NCI-H524 (cell line): ENCODE measurements at places on chromosomes 6 and 20.

DNA sequence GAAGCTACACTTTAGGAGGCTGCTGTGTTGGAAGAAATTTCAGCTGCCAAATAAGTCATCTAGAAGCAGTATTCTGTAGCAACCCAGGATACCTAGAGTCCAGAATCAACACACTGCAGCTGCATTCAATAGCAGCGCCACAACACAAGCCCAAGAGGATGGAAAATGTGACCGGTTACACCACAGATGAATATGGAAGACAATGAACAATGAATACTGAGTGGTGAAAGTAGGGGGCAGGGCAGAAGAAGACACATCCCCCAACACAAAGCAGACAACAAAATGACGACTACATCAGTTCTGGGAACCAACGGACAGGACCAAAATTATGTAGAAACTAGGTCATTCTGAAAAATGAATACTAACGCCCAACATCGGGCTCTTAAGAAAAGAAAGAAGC lies 38.2 kb downstream of the KIF6 start:
- DNase-seq: no peak

GRCh38 chr6:131828951-131829350 lies 21.1 kb downstream of the ENPP1 start:
- no peak for DNase-seq

- DNase-seq: no peak
Measured at GRCh38 chr20:37961066-37961465, 58.1 kb downstream of the VSTM2L start.

DNA sequence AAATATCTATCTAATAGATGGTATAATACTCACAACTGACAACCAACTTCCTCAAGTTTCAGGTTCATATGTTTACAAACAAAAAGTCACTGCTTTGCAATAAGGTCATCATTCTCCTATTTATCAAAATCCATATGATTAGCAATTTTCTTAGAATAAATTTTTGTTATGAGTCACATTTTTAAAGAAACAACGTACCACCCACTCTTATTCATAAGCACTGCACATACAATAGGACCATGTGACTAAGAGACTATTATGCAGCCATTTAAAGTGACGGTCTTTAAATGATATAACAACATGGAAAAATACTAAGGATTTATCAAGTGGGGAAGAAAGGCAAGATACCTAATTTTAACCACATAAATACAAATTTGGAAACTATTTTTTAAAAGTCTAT lies 40.0 kb downstream of the REPS1 start:
- DNase-seq: no peak

- peak; percentile 89 for DNase-seq
Measured at GRCh38 chr6:28673787-28674671, 148.3 kb downstream of the GPX5 start.

DNA sequence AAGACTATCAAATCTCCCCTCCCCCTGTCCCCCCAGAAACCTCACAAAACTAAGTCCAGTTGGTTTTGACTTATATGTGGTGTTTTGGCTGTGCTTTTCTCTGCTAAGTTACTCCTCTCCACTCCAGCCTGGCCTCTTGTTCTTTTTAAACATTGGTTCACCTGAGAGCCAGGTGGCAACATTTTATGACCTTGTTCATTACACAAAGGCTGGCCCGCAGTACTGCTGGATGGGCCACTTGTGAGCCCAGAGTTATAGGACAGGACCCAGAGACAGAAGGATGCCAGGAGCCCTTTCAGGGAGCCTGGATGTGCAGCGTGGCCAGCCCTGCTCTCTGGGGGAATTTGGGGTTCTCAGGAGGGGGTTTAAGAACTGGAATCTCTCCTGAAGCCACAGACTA lies 90.0 kb downstream of the RAMACL start:
- DNase-seq: no peak

DNA sequence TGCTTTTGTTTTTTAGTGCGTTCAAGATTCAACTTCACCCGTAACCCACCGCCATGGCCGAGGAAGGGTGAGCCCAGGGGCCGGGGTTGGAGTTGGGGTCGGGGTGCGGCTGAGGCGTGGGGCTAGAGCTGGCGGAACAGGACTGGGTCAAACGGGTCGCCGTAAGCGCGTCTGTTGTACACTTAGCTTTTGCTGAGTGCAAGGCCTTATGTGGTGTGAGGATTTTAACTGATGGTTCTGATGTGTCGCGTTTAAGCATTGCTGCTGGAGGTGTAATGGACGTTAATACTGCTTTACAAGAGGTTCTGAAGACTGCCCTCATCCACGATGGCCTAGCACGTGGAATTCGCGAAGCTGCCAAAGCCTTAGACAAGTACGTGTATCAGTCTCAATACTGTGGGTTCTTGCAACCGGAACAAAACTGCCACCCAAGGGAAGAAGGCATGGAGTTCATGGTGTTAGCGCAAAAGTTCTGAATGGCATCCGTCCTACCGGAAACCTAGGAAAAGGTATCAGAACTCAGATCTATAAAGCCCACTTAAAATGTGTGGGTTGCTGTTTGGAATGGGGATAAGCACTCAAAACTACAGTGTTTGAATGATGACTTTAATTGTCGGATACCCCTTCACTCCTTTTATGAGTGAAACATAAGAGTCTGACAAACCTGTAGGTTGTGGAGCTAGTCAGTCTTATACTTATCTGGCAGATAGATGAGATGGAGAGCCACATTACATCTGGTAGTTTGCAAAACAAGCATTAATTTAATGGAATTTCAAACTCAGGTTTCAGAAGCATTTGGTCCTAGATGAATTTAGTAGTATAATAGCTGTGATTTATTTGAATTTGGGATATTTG lies 574 bp downstream of the RPS12 start:
- DNase-seq: peak; percentile 31

DNA sequence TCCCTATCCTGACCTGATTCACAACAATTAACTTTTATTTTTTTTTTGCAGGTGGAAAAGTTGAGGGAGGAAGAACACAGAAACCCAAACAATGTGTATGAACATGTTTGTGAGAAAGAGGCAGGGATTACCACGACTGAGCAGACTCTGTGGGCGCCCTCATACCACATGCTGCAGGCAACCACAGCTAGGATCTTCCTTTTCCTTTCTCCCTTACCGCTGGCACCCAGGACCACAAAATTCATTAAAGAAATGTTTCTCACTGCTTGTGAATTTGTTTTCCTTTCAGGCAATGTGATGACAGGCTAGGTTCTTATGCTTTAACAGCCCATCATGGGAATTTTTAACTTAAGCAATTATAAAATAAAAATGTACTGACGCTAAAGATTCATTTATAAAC lies 287.1 kb downstream of the GMDS start:
- DNase-seq: no peak

DNA sequence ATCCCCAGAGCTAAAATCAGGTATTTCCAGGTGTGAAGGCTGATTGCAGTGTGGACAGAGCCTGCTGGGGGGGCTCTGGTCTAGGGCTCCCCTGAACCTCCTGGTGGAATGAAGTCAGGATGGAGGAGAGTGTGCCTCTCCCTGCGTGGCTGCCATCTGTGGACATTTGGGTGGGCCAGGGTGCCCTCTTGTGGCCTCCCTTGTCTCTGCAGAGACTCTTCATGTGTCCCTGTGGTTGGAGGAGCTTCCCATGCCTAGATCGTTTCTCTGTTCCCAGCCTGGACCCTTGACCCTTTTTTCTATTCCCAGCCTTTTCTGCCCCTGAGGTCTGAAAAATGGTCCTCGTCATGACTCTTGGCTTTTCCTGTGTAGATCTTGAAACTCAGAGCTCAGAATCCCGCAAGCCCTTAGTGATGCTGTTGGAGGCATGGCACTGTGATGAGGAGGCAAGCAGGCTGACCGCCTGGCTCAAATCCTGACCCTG lies 9.9 kb upstream of the PSMF1 start:
- DNase-seq: peak; percentile 73

DNA sequence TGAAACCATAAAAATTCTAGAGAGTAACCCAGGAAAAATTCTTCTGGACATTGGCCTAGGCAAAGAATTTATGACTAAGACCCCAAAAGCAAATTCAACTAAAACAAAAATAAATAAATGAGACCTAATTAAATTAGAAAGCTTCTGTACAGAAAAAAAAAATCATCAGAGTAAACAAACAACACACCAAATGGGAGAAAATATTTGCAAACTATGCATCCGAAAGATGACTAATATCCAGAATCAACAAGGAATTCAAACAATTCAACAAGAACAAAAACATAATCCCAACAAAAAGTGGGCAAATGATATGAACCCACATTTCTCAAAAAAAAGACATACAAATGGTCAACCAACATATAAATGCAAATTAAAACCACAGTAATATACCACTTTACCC lies 242.6 kb upstream of the CDYL start:
- no peak for DNase-seq

GRCh38 chr6:28923318-28924102 lies at the start of gene TRIM27:
Gene TRIM27, minus strand, starts transcription at chr6:28923985. Its CDS starts 353 bp downstream, at chr6:28923632.
- peak; percentile 76 for DNase-seq

DNA sequence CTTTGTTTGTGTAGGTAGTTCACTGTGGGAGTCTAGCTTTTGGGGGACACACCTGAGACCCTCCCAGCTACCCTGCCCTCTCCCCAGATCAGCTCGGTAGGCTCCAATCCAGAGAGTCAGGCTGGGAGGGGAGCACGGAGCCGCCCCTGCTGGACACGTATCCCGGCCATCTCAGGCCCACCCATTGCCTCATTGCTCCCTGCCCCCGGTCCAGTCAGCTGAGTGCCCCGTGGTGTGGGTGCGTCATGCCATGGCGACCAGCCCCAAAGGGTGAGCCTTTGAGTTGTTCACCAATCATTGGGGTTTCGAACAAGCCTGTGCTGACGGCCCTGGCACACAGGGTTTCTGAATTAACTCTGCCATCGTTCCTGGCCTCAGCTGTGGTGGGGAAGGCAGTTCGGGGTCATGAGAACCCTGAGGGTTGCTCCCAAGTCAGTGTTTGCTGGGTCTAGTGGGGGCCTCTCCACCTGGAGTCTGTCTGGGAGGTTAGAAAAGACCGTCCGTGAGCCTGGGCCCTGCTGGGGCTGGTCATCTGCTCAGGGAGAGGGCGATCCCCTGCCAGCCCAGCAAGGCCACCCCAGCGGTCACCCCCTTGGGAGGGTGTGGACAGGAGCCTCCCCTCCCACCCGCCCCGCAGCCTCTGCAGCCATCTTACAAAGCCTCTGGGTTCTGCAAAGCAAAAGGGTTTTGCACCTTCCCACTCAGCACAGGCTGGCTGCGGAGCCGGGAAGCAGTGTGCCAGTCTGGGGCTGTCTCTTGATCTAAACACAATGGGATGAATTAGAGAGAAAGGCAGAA lies 34.5 kb downstream of the NTSR1 start:
- no peak for DNase-seq

GRCh38 chr6:75800708-75801505 lies 51.9 kb downstream of the MYO6 start:
- no peak for DNase-seq

- peak; percentile 30 for DNase-seq
Measured at GRCh38 chr20:49684335-49684997, 29.2 kb downstream of the B4GALT5 start.

- DNase-seq: no peak
Measured at GRCh38 chr6:84508334-84508733, 256.1 kb downstream of the TBX18 start.

GRCh38 chr6:135145063-135145800 lies 35.9 kb upstream of the MYB start:
- DNase-seq: peak; percentile 24

DNA sequence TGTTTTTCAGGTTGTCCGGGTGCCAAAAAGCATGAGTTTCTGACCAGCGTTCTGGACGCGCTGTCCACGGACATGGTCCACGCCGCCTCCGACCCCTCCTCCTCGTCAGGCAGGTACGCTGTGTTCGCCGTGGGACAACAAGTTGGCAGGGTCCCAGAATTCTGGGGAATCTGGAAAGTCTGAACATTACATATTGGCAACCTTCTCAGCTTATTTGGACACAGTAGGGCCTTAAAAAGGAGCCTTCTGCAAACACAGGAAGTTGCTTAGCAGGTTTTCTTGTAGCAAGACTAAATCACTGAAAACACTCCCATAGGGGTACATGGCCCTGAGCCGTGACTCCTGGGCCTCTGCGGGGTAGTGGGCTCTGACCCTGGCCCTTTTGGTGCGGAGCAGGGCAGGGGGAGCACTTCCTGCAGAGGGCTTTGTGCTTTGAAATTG lies 209.7 kb downstream of the SMOC2 start:
- DNase-seq: no peak
